ENCODE measurements at places on chromosomes 4 and X.

GRCh38 chrX:39556056-39556455, 541.7 kb downstream of the BCOR start:
- no peak for DNase-seq

GRCh38 chr4:165874072-165874790, 1.2 kb downstream of the TLL1 start:
- peak; percentile 13 for DNase-seq

DNA sequence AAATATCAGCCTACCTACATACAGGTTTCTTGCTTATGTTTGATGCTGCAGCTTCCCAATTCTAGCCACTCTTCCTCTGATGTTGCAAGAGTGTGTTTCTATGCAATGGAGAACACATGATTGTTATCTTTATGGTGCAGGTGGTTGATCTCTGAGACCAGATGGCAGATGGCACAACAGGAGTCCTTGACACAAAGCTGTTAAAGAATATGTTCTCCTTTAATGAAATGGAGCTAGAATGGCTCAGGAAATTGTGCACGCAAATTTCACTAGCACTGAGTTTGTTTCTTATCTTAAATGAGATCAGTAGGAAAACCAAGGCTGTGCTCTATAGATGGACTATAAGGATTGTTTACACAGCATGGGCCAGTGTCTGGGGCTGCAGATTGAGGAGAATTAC, 29.9 kb upstream of the TTC29 start:
- DNase-seq, result no peak

- DNase-seq, result peak; percentile 81
These were observed 30.0 kb upstream of the ANXA5 start for GRCh38 chr4:121726642-121727268.

GRCh38 chr4:145820407-145820806, 118.2 kb downstream of the ZNF827 start:
- DNase-seq, result no peak

DNA sequence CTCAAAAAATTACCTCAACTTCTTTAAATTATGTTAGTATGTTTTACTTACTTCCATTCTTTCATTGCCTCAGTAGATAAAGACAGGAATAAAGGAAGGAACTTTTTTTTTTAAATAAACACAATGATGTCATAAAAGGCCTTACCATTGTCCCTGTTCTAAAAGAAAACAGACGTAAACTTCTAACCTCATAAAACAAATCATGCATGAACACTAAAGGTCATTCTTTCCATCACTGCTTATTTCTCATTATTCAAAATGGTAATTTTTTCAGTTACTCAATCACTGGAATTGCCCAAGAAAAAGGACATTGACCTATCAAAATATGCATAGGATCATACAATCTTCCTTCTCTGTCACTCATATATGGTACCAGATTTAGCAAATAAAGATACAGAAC, 32.2 kb upstream of the ARMCX2 start:
- no peak for DNase-seq

GRCh38 chr4:113979905-113980615, 613 bp upstream of the ARSJ start:
- DNase-seq, result no peak

- peak; percentile 30 for DNase-seq
These were observed 41.9 kb downstream of the WDR1 start for GRCh38 chr4:10074767-10075105.

GRCh38 chr4:119873132-119873531, 193.5 kb downstream of the MAD2L1 start:
- no peak for DNase-seq

DNA sequence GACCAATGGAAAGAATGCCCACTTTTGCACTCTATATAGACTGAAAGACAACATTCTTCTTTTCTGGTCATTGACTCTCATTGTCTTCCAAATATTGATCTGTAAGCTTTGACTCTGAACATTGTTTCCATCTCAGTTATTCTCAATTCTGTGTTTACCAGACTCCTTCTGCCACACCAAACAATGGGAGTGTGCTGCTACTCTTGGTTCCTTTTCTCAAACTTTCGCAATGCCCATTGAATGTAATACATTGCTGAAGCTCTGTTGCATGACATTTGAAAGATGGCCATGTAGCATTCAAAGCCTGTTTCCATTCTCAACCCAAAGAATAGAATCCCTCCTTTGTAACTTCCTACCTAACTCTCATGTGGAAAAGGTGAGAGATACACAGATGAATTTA, 136.2 kb downstream of the BTC start:
- DNase-seq, result no peak

- no peak for DNase-seq
These were observed 320.8 kb upstream of the RASGEF1B start for GRCh38 chr4:81792521-81792920.

- DNase-seq, result no peak
These were observed 99.1 kb upstream of the SMIM10 start for GRCh38 chrX:134891652-134892051.

DNA sequence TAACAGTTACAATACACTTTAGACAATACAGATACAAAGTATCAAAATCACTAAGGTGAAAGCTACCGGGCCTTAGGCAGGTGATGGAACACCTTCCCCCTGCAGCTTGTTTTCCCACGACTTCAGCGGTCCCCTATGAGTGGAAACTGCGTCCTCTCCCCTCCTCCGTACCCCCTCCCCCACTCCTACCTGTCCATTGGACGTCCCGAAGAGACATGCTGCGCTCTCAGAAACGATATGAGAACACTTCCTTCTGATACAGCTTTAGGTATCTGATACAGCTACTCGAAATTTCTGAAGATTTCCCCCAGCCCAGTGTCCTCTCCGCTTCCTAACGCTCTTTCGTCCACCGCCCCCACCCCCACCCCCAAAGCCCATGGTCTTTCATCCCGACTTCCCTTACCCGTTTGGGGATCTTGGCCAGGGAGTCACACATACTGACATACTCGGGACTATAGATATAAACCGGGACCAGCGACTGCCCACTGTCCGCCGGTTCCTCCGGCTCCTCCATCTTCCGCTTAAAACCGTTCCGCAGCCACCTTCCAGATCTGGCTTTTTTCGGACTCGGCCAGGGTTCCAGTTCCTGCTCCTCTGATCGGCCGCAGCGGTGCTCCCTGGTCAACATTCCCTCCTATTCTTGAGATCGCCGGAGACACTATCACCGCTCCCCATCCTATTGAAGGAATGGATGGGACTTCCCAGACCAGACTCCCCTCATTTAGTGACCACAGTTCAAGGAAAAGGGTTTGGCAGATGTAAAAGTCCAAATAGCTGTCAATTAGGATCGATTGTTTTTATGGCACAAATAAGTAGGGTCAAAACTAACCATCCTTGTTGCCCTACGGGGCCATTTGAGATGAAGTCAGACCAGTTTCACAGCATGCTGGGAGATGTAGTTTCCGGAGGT, at the start of gene HDAC8:
TSS of gene HDAC8 (minus strand) at position 596 of the 910 bp plus-strand sequence. CDS start at position 514, 82 bp downstream.
- peak; percentile 90 for DNase-seq

DNA sequence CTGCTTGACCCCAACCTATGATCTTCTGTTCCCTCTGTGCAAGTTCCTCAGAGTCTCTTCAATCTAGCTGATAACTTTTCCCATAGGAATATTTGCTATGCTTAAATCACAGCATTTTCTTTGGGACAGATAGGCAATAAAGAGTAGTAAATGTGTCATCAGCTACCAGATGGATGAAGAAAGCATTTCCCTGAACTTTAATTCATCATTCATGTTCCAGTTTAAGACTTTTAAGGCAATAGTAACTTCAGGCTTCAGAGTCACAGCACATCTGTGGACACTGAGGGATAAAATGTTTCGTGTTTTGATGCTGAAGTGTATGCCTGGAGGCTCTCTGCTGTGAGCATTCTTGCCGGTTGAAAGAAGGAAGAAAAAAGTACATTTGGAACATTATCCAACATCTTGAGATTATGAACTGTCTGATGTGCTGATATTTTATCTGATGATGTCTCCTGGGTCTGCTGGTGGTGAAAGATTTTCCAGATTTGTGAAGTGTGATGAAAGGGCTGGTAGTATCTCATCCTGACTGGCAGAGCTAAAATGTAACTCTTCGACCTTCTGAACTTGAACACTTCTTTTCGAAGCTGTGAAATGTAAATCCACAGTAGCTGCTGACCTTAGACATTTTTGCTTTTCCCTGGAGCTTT, 133.7 kb downstream of the DCLK2 start:
- no peak for DNase-seq

- peak; percentile 58 for DNase-seq
These were observed 404.0 kb upstream of the F9 start for GRCh38 chrX:139126493-139126892.

- no peak for DNase-seq
These were observed 139.6 kb upstream of the HAND2 start for GRCh38 chr4:173669460-173670179.

DNA sequence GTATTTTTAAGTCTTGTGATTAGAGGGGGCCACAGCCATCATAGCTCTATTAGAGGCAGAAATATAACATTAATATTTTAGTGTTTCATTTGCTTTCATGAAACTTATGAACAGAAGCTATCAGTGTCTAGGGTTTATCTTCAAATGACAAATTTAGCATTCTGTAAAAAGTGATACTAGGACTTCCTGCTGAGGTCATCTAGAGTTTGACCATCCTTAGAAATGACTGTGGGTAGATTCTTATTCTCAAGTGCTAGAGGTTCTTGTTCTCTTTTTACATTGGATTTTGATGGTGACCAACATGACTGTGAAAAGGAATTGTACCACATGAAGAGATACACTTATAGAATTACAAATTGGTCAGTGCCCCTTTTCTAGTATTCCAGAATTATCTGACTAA, 568.6 kb downstream of the RPA4 start:
- DNase-seq, result no peak

- DNase-seq, result no peak
These were observed 140.9 kb downstream of the MAPK10 start for GRCh38 chr4:86218746-86219473.

DNA sequence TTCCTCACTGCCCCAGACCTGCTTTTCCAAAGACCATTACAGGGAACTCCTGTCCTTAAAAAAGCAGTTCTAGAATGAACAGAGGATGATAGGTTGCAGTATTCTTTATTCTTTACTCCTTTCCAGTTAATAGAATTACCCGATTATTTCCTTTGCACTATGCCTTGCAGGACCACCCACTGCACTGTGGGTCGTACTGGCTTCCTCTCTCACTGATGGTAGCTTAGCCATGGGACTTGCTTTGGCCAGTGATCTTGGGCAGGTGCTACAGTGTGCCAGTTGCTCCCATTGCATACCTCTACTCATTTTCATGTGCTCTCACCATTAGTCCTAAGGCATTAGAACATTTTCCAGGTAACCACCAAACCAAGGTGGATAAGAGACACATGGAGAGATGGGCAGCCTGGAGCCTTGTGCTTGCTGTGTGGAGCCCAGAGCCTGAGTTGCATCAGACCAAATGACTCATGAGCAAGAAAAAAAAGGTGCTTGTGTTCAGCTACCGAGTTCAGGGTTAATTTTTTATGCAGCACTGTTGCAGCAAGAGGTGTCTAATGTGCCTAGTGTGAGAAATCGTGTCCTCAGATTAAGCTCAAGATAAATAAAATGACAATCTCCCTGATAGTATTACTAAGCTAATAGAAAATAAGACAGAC, 7.6 kb upstream of the UNC5C start:
- DNase-seq, result no peak

GRCh38 chr4:24659241-24659961, 75.0 kb upstream of the DHX15 start:
- peak; percentile 78 for DNase-seq

- peak; percentile 56 for DNase-seq
These were observed 18.9 kb downstream of the CNGA2 start for GRCh38 chrX:151753313-151754046.

- no peak for DNase-seq
These were observed 17.5 kb downstream of the FHIP1A start for GRCh38 chr4:151426513-151426912.

DNA sequence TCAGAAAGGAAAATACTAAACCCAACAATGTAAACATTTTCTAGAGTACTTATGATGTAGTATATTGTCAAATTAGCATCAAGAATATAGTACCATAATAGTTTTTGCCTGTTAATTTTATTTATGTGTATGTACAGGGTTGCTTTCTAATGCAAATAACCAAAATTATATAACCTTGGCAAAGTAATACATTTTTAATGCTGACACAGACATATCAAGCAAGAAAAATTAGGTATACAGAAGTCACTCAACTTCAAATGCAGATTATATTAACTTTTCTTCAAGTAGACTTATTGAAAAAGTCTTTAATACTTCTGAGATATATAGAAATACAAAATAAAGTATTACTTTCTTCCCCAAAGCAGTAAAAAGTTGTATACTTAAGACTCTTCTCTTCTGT, 44.3 kb downstream of the MAPK10 start:
- no peak for DNase-seq

GRCh38 chrX:120559804-120560203, 958 bp downstream of the CUL4B start:
- no peak for DNase-seq

GRCh38 chr4:152485726-152486276, 50.1 kb downstream of the FBXW7 start:
- DNase-seq, result no peak

DNA sequence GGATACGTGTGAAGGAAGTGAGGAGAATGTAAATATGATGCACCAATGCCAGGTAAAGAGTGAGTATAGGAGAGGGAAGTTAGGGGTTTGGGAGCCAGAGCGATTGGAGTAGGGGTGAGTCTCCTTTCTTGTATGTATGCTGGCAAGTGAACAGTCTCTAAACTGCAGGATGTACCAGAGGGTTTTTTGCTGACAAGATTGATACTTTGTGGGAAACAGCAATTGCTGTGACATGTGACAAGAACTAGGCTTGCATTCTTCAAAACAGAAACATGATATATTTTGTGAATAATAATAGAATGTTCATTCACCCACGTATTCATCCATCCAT, 706 bp downstream of the CHIC1 start:
- no peak for DNase-seq

GRCh38 chr4:185792384-185793115, 19.4 kb downstream of the SORBS2 start:
- peak; percentile 42 for DNase-seq

- DNase-seq, result no peak
These were observed 13.0 kb upstream of the FGF5 start for GRCh38 chr4:80253510-80253909.

DNA sequence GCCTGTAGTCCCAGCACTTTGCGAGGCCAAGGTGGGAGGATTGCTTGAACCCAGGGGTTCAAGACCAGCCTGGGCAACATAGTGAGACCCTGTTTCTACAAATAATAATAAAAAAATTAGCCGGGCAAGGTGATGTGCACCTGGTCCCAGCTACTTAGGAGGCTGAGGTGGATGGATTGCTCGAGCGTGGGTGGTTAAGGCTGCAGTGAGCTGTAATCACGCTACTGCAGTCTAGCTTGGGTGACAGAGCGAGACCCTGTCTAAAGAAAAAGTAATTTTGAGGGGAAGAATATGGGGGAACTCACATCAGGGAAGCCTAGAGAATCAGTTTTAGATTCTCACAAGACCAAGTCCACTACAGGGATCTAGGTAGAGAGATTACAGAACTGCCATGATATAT, 28.9 kb upstream of the LCORL start:
- DNase-seq, result no peak
